ENCODE measurements at places on chromosomes 1 and 21.

- DNase-seq, result no peak
These were observed 6.4 kb upstream of the AGL start for GRCh38 chr1:99843760-99844159.

- DNase-seq, result no peak
These were observed 80.4 kb upstream of the EFHD2 start for GRCh38 chr1:15329104-15329820.

DNA sequence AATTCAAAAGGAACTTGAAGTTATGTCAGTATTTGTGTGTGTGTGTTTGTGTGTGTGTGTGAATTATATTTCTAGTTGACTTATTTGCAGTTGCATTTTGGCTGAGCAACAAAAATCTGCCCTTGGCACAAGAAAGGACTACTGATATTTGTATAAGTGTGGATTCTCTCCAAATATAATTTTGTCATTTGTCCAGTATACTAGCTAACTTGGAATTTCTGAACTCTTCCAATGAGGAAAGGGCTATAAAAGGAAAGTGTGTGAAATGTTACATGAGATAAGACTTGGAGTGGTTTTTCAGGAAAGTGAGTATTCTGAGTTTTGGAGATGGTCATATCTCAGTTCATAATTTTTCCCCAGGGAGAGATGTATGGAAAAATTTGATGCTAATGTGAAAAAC is 1384.1 kb upstream of the B3GALT2 start:
- DNase-seq, result no peak

GRCh38 chr21:35156293-35157278 is 107.5 kb upstream of the RUNX1 start:
- no peak for DNase-seq
